KBM-7 (cell line): ENCODE measurements at places on chromosomes 5 and 9.

GRCh38 chr5:59424515-59424914, 469.0 kb downstream of the PDE4D start:
- no peak for DNase-seq

DNA sequence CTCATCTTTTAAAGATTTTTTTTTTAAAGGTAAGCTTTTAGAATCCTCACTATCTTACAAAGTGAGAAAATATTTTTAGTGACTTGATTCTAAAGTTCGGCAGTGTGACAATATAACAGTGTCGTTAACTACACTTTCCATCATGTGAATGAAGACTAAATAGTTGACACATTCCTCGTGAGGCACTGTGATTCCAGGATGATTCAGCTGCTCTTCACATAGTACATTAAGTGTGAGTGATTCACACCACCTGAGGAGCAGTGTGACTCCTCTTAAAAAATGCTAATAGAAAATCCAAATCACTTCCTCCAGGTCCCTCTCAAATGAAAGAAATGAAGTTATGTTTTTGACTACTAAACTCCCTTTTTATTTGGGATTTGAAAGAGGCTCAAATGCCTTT, 589.5 kb downstream of the GABRG2 start:
- DNase-seq, result no peak

DNA sequence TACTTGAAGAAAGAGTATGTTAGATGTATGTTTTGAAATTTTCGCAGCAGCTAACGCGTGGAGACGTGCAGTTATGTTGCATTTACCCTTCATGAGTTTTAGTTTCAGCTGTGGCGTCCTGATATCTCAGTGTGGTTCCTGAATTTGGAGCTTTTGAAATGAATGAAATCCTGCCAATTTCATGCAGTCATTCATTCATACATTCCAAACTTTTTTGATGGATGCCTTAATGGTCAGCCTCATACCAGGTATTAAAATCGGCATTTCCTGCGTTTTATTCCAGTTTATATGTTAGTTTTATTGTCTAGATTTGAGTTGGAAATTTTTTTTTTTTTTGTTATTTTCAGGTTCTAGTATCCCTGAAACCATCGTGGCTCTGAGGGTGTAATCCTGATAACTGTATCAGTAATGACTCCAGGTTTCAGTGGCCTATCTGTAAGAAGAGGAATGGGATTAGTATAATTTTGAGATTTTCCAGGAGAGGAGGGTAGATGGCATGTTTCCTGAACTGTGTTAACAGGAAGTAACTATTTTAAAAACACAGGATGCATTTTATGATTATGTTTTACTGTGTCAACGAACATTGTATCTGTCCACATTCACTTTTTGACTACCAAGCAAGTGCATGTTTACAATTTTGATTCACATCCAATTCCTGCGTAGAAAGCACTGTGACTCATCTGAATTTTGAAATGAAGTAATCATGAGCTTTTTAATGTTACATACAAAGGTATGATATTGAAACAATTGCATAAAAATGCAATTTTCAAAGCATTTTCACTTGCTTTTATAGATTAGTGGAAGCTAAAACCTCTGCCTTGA, 1.0 kb downstream of the FOCAD start:
- peak; percentile 40 for DNase-seq

GRCh38 chr5:141919218-141920119, 4.2 kb upstream of the DELE1 start:
- DNase-seq, result no peak

DNA sequence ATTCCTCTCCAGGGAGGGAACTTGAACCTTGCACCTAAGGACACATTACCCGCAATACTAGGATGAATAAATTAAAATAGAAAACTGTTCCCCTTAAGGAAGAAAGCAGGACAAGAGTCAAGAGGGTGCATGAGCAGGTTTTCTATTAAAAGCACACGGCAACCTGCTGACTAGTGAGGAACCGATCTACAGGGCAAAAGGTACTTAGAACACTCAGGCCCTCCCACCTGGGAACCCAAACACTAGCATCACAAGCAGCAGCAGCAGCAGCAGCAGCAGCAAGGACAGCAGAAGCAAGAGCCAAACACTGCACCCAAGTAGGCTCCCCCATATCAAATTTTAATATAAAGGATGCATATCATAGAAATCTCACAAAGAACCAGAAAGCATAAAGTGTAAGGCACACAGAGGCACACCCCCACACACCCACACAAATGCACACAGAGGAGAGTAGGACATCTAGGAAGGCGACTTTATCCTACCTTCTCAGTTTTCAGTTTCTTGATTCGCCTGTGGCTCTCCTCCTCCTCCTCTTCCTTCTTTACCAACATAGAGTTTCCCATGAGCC, 2.8 kb downstream of the ZNF608 start:
- DNase-seq, result no peak

- DNase-seq, result no peak
These were observed 35.5 kb upstream of the DMRT2 start for GRCh38 chr9:1014640-1015039.

- DNase-seq, result no peak
These were observed 65.6 kb downstream of the ANXA2R start for GRCh38 chr5:42974536-42974935.

- DNase-seq, result no peak
These were observed 61.7 kb upstream of the TAF11L2 start for GRCh38 chr5:17436350-17436749.

GRCh38 chr9:4375424-4376200, 75.7 kb upstream of the GLIS3 start:
- no peak for DNase-seq

GRCh38 chr9:99087462-99087861, 17.5 kb upstream of the TGFBR1 start:
- DNase-seq, result no peak

DNA sequence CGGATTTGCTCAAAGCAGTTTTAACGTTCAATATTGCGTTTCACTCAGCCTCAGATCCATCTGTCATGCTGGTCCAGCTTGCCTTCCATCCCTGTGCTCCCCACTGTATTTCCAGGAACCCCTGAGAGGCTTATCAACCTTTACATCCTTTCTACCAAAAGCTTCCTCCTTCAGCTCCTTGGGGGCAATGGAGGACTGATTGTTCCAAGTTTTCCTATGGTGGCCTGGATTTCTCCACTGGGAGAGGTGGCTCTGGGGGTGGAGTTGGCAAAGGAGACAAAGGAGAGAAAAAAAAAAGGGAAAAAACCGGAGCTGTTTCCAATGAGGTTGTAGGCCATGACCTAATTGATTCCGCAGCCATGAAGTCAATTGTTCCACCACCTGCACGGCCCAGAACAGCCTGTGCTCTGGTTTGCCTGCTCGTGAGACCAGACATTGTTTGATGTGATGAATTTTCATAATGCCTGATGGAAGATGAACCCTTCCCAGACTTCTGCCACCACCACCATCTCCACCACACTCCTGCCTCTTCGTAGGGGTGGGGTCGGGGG, 54.1 kb downstream of the ABLIM3 start:
- no peak for DNase-seq

GRCh38 chr5:96344678-96345577, 88.1 kb downstream of the PCSK1 start:
- peak; percentile 53 for DNase-seq

GRCh38 chr5:81556809-81557208, 162.9 kb upstream of the ACOT12 start:
- no peak for DNase-seq

DNA sequence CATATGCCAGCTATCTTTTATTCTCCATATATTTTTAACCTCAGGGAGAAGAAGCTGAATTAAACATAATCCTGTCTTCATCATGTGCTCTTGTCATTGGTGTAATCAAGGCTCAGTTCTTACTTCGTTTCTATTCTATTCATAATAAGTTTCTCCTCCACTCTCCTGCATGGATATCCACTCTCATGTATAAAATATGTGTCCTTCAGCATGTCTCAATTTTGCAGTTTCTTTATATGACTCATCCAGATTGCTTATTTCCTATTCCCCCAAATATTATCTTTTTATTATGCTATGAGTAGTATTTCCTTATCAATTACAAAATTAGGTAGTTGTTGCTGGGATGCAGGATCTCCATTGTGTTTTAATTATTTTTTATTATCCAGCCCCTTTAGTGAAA, 643.7 kb upstream of the ACO1 start:
- no peak for DNase-seq

- no peak for DNase-seq
These were observed 60.6 kb downstream of the KDM4C start for GRCh38 chr9:6818292-6818922.

DNA sequence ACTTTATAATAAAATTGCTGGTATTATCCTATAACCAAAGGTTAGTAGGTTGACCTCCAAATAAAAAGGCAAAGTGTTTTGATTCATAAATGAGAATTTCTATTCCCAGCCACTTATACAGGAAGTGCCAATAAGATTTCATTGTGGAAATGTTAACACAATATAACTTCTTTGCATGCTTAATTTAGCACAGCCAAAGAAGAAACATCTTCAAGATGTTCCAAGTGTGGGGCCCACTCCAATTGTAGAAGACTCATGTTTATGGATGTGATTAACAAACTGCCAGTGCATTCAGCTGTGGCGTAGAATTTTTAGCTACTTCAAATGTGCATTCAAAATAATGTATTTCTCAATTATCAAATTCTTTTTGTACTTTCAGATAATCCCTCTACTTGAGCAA, 402.3 kb downstream of the DEPDC1B start:
- no peak for DNase-seq

DNA sequence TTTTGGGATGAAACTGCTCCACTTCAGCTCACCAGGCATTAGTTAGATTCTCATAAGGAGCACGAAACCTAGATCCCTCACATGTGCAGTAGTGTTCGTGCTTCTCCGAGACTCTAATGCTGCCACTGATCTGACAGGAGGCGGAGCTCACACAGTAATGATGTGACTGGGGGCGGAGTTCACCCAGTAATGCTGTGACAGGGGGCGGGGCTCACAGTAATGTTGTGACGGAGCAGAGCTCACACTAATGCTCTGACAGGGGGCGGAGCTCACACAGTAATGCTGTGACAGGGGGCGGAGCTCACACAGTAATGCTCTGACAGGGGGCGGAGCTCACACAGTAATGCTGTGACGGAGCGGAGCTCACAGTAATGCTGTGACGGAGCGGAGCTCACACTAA, 27.1 kb upstream of the LRRC14B start:
- no peak for DNase-seq

GRCh38 chr9:17963498-17963897, 384.6 kb downstream of the SH3GL2 start:
- DNase-seq, result no peak

GRCh38 chr9:137454145-137454596, 5.0 kb downstream of the NSMF start:
- no peak for DNase-seq

DNA sequence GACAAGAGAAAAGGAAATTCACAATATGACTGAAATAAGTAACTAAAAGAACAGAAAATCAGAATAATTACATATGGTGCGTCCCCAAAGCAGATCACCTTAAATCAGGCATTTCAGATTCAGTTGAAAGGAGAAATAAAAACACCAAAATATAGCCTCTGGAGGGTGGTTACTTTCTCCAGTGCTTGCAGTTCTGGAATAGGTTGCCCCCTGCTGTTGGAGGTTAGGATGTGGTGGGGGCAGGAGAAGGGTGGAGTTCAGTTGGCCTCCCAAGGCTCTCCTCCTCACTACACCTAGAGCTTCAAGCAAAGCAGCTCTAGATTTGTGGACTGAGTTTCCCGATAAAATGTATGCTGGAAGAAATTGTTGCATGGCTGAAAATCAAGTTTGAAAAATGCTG, 338.2 kb upstream of the TLE4 start:
- DNase-seq, result peak; percentile 19

DNA sequence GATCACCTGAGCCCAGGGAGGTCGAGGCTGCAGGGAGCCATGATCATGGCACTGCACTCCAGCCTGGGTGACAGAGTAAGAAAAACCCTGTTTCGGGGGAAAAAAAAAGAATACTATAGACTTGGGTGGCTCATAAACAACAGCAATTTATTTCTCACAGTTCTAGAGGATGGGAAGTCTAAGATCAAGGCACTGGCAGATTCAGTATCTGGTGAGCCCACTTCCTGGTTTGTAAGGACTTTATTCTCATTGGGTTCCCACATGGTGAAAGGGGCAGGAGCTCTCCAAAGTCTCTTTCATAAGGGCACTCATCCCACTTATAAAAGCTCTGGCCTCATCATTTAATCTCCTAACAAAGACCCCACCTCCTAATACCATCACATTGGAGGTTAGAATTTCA, 8.7 kb downstream of the HINT1 start:
- no peak for DNase-seq

- no peak for DNase-seq
These were observed 649.1 kb downstream of the BNC2 start for GRCh38 chr9:16221366-16221765.

DNA sequence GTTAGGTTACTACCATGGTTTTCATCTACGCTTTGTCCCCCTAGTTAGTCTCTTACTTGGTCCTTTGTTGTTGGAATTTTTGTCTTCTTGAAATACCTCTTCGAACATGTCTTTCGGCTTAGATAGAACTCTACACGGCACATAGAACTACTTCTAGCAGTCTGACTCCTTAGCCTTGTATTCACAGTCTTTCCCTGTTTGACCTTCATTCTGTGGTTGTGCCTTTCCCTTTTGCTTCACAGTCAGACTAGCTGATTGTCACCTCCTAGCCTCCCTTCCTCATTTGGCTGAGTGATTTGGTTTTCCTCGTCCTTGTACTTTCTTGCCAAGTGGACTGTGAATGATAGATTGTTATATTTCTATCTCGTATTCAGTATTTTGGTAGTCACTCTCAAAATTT, 10.7 kb downstream of the SMAD5 start:
- peak; percentile 11 for DNase-seq

DNA sequence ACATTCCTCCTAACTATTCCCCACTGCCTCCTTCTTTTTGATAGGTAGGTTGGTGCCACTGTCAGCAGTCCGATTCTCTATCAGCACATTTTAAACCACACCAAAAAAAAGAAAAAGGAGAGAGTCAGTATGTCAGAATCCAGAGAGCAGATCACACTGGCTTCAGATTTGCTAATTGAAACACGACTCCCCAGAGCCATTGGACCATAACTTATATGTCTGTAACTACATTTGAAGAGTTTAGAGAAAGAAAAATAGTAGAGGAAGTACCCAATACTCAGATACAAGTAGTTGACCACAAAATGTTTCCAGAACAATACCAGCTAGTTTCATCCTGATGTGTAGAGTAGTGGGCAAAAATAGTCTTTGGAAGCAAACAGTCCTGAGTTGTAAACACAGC, 216.6 kb downstream of the NR2F1-AS1 start:
- DNase-seq, result no peak

DNA sequence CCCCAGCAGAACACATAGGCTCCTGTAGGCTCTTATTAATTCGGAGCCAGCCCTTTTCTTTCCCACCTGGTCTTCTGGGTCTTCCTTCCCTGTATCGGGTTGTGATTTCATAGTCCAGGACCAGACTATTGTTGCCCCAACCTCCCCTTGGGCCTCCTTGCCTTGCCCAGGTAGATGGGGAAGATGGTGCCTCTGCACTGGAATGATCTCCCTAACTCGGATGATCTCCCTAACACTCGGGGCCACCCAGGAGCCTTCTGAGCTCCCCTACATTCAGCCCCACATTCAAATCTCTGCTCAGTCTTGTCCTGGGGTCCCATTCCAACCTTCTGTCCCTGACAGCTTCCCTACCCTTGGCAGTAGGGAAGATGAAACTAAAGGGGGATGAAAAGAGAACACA, 2.7 kb upstream of the IRF1 start:
- no peak for DNase-seq
